ENCODE measurements at places on chromosomes 1 and 21.

DNA sequence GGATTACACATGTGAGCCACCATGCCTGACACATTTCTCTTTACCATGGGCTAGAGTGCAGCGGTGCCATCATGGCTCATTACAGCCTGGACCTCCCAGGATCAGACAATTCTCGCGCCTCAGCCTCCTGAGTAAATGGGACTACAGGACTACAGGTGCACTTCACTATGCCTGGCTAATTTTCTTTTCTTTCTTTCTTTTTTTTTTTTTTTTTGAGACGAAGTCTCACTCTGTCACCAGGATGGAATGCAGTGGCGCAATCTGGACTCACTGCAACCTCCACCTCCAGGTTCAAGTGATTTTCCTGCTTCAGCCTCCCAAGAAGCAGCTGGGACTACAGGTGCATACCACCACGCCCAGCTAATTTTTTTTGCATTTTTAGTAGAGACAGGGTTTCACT is 14.8 kb upstream of the KIF1B start:
- DNase-seq: no peak

DNA sequence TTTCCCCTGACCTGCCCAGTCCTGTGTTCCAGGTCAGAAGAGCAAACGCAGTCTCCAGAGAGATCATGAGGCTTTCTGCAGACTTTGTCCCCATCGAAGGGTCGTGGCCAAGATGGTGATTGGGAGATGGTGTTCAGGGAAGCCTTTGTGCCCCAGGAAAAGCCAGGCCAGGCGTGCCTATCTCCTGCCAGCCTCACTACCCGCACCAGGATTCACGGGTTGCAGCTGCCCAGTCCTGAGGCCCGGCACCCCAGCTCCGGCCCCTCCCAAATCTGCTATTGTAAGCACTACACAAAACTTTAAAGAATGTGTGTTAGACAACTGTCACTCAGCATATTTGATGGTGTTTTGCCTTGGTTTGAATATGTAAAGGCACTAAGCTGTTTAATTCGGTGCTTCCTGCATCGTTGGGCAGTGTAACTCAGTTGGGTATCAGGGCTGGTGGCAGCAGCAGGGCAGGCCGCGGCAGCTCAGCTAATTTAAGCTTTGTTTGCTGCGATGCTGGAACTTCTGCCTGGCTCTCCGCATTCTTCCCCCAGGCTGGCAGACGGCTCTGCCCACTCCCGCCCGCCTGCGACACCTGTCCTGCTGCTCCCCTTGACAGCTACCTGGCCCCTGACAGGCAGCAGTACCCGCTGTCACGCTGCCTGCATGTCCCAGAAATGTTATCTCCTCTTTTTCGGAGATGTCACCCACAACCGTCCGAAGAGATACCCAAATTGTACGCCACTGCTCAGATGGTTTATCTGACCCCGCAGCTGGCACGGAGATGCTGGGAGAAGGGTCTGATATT is 209.0 kb upstream of the VAMP3 start:
- DNase-seq: no peak

DNA sequence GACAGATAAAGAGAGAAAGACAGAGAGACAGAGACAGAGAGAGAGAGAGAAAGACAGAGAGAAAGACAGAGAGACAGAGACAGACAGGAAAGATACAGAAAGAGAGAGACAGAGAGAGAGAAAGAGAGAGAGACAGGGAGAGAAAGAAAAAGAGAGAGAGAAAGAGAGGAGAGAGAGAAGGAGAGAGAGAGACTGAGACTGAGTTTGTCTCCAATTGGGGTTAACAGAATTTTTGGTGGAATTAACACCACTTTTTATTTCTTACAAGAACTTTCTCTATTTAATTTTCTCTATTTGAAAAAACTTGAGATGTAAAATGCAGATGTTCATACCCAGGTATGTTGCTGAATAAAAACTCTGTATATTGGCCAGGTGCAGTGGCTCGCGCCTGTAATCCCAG is 56.6 kb downstream of the FMN2 start:
- DNase-seq: no peak

DNA sequence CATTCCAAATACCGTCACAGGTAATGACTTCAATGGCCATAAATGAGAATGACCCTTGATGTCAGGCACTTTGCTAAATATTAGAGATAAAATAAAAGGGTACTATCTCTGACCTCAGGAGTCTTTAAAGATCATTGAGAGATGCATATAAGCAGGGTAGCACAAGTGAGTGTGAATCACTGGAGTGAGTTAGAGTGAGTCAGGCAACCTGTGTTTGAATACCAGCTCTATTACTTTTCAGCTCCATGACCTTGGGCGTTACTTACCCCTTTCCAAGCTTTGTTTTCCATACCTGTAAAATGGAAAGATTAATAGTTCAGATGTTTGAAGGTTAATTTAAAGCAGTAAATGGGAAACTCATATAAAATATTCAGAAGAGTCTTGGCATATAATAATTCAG is 1058.0 kb upstream of the ADGRL4 start:
- no peak for DNase-seq

- DNase-seq: no peak
Observed at GRCh38 chr1:6084781-6085495, 39.2 kb downstream of the KCNAB2 start.

GRCh38 chr1:160781914-160782689 is 13.9 kb upstream of the LY9 start:
- DNase-seq: no peak

DNA sequence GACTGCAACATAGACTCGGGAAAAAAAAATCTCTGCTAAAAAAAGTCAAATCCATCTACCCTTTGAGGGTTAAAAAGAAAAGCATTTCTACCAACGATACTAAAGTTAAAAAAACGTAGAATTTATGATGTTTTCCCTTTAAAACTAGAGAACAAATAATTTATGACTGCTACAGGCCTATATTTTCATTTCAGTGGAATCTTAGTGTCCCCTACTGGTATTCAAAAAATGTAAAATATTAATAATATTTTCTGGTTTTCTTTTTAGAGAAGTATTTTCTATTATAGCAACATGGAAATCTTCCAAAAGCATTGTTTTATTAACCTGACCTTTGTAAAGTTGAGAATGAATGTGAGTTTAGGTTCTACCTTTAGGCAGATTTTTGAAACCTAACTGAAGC is 1582.2 kb downstream of the MRPL39 start:
- no peak for DNase-seq

DNA sequence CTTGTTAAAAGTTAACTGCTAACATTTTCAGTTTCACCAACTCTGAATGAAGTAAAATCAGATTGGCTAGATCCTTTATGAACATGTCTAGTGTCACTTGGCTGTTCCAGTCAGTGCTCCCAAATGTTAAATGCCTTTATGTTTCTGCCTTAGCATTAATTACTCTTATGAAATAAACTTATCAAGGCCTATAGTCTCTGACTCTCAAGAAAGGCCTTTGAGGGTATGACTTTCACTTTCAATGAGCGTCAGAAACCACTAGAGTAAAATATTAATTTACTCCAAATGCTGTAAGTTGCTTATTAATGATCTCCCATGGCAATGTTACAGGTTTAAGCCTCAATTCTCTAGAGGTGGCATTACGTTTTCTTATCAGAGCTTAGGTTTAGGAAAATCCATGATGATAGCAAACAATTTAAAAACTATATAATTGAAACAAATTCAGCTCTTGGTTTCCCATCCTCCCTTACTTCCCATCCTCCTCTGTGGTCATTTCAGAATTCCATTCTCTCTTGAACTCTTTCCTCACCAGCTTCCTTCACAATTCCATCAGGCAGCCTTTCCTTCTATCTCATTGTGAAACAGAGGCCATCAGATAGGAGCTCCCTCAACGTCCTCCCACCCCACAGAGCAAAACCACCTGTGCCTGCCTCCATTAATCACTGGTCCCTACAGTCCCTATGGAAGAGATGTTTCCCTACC is 108.6 kb upstream of the COP1 start:
- DNase-seq: no peak

DNA sequence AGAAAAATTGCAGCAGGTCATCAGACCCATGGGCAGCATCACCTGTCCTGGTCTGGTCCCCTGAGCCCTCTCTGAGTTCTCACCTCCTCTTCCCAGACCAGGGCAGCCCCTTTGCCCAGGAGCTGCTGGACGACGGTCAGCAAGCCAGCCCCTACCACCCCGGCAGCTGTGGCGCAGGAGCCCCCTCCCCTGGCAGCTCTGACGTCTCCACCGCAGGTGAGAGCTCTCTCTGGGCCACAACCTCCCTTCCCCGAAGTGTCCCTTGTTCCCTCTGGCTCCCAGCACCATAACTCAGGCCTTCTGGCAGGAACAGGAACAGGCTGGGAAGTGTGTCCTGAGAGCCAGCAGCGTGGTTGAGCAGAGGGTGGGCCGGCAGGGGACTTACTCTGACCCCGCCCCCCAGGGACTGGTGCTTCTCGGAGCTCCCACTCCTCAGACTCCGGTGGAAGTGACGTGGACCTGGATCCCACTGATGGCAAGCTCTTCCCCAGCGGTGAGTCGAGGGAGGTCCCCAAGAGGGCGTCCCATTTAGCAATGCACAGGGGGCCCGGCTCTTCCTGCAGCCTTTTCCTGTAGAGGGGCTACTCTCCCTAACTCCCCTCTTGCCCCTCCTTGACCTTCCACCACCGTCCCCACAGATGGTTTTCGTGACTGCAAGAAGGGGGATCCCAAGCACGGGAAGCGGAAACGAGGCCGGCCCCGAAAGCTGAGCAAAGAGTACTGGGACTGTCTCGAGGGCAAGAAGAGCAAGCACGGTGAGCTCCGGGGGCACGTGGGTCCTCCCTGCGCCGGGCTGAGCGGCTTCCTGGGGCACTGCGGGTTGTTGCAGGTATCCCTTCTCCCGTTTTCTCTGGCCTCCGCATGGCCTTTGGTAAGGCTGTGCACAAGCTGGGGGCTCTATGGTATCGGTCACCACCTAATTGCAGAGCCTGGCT is 2.4 kb downstream of the ELF3 start:
- DNase-seq: no peak

DNA sequence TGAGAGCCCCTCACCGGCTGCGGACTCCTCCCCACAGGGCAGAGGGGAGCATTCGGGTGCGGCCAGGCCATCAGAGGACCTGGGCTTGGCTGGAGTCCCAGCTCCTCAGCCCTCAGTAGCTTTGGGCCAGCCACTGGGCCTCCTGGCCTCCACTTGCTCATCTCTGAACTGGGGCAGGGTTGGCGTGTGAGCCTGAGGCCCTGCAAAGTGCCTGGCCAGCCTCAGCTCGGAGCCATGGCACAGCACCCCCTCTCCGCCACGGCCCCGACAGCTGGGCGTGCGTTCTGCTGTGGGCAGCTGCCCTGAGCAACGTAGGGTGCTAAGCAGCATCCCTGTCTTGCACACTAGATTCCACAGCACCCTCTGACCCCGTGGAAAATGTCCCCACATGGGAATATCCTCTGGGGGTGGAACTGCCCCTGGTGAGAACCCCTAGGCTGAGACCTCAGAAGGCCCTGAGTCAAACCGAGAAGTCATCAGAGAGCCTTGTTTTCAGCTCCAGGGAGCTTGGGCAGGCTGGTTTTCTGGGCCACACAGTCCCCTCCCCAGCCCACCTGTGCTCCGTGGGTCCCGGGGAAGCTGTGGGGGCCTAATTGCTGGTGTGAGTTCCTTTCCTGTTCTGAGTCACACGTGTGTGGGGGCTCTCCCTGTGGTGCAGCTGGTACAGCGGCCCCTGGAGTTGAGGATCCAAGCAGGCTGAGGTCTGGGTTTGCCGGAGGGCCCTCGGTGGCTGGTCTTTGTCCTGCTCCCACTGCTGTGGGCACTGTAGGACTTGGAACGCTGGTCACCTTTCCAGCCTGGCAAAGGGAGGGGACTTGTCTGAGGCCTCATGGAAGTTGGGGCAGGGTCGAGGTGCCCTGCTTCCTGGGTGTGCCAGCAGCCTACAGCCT is 24.5 kb downstream of the TP73 start:
- DNase-seq: no peak

GRCh38 chr1:227732586-227733308 is 2.4 kb downstream of the JMJD4 start:
- no peak for DNase-seq

GRCh38 chr21:42809577-42810475 is 69.5 kb downstream of the WDR4 start:
- DNase-seq: no peak

DNA sequence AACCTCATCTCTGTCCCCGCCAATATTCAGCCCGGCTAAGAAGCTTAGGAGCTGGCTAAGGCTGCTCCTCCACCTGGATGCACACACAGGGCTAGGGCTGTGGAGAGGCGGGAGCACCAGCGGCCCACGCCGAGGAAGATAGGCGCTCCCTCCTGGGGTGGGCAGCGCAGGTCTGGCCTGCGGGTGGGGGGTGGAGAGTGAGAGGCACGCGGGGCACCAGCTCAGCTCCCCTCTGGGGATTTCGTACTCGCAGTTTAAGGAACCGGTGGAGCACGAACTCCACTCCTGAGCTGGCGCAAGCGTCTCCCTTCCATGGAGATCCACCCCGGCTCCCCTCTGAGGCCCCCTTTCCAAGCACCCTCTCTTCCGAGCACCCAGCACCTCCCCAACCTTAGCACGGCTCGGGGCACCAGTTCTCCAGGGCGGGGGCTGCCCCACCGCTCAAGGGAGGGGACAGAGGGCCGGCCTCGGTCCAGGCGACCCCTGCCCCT is 433 bp upstream of the KAZN start:
- DNase-seq: peak; percentile 78

GRCh38 chr1:114468710-114469468 is 42.1 kb downstream of the TRIM33 start:
- no peak for DNase-seq

DNA sequence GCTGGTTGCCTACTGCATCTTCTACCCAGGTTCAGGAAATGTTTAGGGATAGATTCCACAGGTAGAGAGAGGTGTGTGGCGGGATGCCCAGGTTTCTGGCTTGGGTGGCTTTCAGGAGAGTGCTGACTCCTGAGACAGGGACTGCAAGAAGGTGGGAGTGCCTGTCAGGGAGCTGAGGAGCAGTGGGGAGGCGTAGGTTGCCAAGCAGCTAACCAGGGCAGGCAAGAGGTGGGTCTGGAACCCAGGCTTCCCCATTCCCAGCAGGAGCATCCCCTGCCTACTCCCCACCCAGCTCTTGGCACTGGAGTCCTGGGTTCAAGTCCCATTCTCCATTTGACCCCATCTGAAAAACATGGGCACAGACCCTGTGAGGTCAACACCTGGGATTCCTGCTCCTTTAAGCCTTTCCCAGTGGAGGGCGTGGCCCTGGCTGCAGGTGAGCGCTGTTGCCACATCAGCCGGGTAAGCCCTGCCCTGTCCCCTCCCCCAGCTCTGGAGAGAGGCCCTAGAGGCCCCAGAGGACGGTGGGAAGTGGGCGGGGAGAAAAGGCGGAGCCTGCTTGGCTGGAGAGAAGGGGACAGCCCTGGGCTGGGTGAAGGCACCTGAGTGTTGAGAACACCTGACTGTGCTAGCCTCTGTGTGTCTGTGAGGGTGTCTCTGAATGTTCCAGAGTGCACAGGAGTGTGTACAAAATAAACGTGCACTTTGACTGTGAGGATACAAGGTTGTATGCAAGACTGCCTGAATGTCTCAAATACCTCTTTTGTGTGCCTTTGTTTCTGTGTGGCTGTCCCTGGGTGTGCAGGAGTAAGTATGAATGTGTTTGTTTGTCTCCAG is 14.0 kb upstream of the SYNC start:
- DNase-seq: peak; percentile 96

- DNase-seq: no peak
Observed at GRCh38 chr1:91640877-91641526, 140.4 kb downstream of the CDC7 start.
